Daoy (cell line): ENCODE measurements at places on chromosomes 16 and 17. TPM values are rescaled to one million over a fixed set of nuclear protein-coding genes. Genes with fewer than 3 reads are reported as not detected.

DNA sequence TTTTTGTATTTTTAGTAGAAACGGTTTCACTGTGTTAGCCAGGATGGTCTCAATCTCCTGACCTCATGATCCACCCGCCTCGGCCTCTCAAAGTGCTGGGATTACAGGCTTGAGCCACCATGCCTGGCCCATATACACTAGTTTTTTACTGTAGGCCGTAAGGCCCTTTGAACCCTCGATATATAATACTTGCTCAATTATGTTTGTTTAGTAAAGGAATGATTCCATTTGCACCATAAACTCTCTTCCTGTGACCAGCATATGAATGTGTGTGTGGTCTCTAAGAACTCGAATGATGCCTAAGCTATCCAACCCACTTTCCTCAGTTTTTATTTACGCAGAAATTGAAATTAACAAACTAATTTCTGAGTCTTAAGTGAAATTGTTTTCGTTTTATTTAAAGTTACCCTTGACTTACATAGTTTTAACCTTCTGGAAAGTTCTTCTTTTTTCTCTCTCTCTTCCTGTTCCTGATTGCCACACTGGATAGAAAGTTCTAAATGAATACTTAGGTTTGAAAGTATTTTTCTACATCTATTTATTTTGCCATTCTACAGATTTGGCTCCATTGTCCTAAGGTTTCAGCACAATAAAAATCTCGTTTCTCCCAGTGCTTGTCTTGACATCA, 37.9 kb downstream of the PIGL start:
- DNase-seq = no peak

DNA sequence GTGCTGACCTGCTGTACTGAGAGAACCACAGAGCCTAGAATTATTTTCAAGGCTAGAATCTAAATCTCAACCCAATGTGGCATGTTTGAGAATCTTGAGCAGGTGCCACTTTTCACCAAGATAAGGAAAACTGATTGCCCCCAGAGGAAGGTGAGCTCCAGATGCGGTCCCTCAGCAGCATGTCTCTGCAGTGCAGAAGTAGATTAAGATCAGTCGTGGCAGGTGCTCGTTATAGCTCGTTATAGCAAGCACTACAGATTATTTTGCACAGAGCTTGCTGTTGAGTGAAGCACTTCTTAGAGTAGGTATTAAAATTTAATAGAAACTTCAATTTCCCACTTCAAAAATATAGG, 176.0 kb downstream of the AATF start:
- no peak for DNase-seq

GRCh38 chr17:33753452-33753851, 460.4 kb upstream of the ASIC2 start:
- no peak for DNase-seq

DNA sequence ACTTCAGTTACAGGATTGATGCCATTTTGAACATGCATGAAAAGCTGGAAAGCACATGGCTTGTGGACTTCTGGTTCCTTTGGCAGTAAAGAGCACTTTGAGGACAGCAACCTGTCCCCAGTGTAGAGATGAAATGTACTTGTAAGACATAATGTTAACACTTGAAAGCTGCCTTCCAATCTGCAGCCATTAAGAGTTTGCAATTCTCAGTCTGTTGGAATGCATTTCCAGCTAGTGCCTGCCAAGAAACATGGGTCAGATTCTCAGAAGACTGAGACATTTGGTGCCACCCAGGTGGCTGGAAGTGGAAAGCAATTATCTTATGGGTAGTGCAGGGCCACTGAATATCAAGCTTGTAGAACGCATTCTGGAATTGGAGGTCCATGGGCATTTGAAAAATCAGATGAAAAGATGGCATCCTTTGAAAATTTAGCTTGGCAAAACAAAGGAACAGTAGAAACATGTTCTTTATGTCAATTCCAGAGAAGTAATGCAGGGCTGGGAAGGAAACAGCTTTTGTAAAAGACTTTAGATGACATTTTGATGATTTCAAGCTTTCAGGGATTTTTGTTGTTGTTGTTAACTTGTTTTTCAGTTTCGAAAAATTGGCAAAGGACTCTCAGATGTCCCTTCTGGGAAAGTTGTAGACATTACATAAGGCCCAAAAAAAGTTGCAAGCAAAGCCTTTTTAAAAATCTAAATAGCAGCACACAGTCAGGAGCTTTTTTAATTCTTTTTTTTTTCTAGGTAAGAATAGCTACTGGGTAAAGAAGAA, 147.0 kb downstream of the ABCA8 start:
- no peak for DNase-seq

DNA sequence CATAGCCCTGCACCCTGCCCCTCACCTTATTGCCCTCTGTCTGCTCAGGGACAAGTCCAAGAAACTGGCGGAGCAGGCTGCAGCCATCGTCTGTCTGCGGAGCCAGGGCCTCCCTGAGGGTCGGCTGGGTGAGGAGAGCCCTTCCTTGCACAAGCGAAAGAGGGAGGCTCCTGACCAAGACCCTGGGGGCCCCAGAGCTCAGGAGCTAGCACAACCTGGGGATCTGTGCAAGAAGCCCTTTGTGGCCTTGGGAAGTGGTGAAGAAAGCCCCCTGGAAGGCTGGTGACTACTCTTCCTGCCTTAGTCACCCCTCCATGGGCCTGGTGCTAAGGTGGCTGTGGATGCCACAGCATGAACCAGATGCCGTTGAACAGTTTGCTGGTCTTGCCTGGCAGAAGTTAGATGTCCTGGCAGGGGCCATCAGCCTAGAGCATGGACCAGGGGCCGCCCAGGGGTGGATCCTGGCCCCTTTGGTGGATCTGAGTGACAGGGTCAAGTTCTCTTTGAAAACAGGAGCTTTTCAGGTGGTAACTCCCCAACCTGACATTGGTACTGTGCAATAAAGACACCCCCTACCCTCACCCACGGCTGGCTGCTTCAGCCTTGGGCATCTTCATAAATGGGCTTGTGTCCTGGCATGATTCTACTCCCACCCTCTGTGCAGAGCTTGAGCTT, 6.3 kb upstream of the NFATC3 start:
- DNase-seq = no peak

DNA sequence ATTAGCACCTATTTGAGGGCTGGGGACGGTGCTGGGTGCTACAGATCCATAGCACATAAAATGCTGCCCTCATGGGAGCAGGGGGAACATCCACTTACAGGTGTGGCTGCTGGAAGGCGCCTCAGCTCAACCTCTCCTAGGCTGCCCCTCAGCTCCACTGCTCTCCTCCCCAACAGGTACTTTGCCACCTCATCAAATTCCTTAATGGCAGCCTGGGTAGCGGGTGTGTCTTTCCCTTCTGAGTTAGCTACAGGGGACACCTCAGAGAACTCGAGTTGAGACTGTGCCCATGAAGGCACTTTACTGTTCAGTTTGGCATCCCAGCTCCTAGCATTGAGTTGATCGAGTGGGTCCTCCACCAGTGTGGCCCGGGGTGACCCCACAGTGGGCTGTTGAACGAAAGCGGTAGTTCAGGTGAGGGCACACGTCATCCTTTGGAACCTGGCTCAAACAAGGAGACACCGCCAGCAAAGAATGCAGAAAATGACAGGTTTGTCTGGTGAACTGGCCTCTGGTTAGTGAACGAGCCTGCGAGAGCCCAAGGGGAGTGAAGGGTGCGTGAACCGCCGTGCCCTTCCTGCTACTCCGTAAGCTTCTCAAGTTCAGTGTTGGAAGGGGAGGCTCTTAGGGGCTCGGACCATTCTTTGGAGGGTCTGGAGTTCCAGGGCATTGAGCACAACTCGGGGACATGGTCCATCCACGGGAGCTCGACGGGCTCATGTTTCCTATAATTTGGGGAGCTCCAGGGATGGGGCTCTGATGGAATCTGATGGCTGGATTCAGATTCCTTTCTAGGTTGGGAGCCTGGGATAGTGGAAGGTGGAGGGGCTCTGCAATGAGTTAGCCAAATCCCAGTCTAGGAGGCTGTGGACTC, 3.5 kb upstream of the CMIP start:
- DNase-seq = no peak

DNA sequence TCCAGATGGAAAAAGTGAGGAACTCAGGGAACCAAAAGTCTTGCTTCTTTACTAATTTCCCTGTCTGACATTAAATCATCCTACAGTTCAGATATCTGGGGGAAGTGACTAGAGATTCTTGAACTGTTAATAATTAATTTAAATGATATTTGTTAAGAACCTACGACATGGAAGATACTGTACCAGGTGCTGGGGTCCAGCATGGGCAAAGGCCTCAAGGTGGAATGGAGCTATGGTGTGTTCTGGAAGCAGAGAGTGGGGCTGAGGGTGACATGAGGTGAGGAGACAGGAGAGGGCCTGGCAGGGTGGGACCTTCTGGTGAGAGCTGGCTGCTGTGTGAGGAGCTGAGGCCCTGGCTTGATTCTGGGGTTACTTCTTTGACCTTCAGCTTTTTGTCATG, 6.0 kb upstream of the CCL2 start:
- DNase-seq = no peak

DNA sequence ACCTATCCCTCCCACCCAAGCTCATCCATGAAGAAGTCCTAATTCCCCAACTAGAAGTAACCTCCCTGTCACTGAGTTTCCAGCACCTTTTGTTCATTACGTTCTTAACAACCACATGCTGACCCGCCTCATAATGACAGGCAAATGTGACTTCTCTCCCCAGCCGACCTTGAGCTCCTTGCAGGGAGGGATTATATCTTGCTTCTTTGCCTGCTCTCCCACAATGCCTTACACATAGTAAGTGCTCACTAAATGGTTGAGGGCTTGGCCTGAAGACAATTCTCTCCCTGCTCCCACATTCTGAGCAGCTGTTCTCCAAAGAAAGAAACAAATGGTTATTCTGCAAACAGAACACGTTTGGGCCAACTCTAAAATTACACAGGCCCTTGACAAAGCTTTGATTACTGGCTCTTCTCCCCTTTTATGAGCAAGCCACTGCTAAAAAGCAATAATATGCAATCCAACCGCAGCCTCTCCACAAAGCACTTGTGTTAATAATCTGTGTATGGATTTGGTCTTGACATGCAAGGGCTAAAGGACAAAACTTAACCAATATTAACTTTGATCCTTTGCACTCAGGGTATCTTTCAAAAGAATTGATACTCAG, 23.2 kb downstream of the SLC39A11 start:
- no peak for DNase-seq

DNA sequence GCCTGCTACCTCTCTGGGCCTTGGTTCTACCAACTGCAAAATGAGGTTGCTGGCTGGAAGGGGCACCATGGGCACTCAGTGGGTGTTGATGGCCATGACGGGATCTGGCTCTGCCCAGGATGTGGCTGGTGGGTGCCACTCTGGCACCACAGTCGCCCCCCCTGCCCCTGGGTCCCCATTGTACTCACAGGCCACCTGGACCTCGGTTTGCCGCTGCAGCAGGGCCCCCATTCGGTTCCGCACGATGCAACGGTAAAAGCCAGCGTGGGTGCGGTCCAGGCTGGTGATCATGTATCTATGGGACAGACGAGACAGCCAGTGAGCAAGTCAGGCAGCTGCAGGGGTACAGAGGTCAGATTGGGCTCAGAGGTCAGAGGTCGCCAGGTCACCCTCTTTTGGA, 160.1 kb upstream of the CDC42EP4 start:
- no peak for DNase-seq

Gene CCL14
- total RNA-seq = not detected in 2 replicates

Gene CDH3
- under 0.01 TPM in 1 of 2 replicates, not detected in the other for total RNA-seq

Gene SCPEP1
- 27.5 and 28.3 TPM in 2 replicates for total RNA-seq

Gene HAPSTR1
- 29.1 and 30.2 TPM in 2 replicates for total RNA-seq

Gene GFAP
- 2.4 TPM in 1 of 2 replicates, not detected in the other for total RNA-seq

Gene TEX14
- not detected in 2 replicates for total RNA-seq

Gene HSD17B2
- total RNA-seq = 0.45 and 0.69 TPM in 2 replicates

Gene SULT1A3
- total RNA-seq = 4.9 and 12.8 TPM in 2 replicates

Gene NPTX1
- total RNA-seq = 0.11 TPM in 1 of 2 replicates, not detected in the other
